ENCODE measurements at places on chromosomes 3 and 15.

DNA sequence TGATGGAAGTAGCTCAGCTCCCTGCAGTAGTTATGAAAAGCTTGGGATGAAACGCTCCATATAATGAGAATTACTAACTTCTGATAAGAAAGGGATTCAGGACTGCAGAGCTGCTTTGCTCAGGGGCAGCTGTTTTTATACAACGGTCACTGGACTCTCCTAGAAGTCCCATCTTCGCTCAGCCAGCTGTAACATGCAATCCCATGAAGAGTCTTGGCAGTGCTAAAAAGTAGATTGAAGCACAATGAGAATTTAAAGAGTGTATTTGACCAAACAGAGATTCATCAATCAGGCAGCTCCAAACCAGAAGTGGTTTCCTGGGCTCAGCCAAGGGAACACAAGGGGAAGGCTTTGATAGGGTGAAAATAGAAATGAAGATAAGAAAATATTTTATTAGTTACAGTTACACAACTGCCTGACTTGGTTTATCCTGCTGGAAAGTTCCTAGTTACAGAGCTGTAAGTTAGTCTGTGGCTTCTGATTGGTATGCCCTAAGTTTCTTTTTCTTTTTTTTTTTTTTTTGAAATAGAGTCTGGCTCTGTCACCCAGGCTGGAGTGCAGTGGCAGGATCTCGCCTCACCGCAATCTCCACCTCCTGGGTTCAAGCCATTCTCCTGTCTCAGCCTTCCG is 24.1 kb downstream of the SIDT1 start:
- DNase-seq: no peak

GRCh38 chr15:41031232-41032078 is 78.2 kb downstream of the CHAC1 start:
- DNase-seq: no peak

- no peak for DNase-seq
Measured at GRCh38 chr15:68812597-68813431, 7.9 kb downstream of the ANP32A start.

DNA sequence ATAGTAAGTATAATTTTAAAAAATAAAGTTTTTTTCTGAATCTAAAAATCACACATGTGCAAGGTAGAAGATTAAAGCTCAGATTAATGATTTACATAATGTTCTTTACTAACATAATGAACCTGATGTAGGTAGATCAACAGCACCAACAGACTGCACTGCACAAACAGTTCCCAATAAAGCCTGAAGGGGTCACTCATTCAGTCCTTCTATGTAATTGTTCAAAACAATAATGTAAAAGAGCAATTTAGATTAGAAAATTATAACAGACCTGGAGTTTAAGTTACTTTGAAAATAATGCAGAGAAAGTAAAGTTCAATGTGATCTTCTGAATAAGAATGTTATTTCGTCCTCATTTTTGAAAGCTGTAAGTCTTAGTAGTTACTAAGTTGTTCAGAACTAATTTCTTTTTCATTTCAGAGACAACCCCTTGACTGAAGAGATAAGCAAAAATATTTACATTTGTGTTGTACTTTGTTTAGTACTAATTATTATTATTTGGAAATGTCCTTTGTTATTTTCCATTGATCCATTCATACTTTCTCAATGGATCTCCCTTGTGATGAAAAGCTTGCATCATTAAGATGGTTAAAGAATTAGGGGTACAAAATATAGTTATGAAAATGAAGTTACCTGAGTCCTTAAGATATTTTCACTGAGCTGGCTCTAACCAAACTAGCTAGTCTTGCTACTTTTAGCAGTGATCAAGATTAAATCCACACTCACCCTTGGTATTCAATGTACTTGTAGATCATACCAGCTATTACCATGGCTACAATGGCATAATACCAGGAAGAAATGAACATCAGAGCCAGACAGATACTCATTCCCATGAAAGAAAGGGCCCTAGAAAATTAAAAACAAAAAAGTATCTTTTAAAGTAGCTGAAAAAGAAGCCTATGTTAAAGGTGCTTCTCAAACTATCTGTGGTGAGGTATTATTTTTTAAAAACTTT is 16.8 kb downstream of the EMC4 start:
- DNase-seq: peak; percentile 31

DNA sequence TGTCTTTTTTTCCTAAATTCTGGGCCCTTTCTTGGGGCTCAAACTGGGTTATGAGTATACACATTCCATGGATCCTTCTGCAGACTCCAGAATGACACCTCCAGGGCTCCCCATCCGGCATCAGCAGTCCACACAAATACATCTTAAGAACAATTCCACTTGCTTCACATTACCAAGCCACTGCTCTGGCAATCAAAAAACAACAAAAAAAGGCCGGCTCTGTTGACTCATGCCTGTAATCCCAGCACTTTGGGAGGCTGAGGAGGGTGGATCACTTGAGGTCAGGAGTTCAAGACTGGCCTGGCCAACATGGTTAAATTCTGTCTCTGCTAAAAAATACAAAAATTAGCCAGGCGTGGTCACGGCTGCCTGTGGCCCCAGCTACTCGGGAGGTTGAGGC is 49.9 kb upstream of the LPP start:
- DNase-seq: no peak

- DNase-seq: no peak
Measured at GRCh38 chr15:58046467-58046866, 19.0 kb downstream of the ALDH1A2 start.

DNA sequence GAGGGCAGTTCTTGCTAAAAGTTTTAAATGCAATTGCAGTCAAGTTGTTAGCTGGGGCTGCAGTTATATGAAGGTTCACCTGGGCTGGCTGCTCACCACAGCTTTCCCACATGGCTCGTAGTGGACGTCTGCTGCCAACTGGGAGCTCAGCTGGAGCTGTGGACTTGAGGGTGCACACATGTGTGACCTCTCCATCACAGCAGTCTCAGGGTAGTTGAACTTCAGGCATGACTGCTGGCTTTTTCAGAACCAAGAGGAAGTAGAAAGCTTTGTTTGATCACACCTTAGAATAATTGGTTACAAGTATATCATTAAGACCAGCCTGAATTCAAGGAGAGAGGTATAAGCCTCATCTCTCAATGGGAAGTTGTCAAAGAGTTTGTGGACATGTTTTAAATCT is 74.1 kb downstream of the CHL1 start:
- DNase-seq: no peak

GRCh38 chr3:71090207-71090606 is 493.3 kb downstream of the FOXP1 start:
- DNase-seq: no peak

DNA sequence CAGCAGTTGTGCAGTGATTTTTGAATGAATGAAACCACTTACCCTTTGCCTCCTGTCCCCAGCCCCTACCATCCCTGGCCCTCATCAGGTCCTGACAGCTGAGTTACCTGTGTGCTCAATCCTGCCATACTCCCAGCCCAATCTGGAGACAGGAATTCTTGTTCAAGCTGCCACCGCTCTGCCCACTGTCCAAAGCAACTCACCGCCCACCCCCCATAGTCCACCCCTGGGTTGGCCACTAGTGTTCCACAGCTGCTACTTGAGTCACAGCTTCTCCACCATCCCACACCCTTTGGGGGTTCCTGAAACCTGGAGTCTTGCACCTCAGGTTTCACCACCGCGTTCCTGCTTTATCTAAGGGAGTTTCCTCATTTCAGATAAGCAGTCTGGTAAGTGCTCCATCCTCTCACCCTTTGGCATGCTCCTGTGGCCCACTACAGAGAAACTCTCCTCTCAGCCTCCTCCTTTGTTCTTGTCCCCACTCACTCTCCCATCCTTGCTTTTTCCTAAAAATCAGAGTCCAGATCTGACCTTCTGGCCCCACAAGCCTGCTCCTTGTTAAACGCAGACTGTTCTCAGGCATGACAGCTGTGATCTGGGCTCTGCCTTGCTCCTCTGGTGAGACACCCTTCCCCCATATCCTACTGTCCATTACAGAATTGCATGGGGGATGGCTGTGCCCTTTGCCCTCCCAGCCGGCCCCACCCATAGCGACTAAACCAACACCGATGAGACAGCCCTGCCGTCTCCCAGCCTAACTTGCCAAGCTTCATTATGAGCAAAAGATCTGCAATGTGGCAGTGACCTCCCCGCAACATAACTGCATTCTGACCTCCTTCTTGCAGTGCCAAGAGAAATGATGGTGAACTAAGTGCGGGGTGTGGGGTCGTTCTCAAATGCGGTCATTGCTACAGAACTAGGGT is 50.0 kb downstream of the CYP19A1 start:
- DNase-seq: no peak

- no peak for DNase-seq
Measured at GRCh38 chr3:45628746-45629145, 34.2 kb downstream of the LIMD1 start.

DNA sequence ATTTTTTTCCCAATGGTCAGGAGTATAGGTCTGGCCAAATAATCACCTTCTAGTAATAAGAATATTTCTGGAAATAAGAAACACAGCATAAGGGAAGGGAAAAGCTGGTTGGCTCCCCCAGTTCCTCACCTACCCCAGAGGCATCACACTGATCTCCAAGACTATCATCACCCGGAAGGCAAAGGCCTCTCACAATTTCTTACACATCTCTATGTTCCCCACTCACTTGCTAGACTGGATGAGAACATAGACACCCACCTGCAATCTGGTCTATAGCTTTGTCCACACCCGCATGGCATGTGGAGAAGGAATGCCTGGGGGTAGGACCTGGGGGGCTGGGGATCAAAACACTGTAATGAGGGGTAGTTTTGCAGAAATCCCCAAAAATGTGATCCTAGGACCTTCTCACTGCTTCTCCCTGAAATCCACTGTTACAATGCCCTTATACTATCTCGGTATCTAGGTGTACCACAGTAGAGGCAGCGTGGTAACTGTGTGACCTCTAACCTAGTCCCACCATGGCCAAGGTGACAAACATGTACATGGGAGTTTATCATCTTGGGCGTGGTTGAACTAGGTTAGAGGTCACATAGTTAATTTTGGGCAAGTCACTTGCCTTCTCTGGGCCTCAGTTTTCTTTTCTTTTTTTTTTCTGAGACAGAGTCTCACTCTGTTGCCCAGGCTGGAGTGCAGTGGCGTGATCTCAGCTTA is 29.5 kb upstream of the NRROS start:
- no peak for DNase-seq

- DNase-seq: no peak
Measured at GRCh38 chr3:156620260-156620659, 54.1 kb upstream of the TIPARP start.

GRCh38 chr15:69559440-69560190 is 107.0 kb downstream of the RPLP1 start:
- DNase-seq: no peak

DNA sequence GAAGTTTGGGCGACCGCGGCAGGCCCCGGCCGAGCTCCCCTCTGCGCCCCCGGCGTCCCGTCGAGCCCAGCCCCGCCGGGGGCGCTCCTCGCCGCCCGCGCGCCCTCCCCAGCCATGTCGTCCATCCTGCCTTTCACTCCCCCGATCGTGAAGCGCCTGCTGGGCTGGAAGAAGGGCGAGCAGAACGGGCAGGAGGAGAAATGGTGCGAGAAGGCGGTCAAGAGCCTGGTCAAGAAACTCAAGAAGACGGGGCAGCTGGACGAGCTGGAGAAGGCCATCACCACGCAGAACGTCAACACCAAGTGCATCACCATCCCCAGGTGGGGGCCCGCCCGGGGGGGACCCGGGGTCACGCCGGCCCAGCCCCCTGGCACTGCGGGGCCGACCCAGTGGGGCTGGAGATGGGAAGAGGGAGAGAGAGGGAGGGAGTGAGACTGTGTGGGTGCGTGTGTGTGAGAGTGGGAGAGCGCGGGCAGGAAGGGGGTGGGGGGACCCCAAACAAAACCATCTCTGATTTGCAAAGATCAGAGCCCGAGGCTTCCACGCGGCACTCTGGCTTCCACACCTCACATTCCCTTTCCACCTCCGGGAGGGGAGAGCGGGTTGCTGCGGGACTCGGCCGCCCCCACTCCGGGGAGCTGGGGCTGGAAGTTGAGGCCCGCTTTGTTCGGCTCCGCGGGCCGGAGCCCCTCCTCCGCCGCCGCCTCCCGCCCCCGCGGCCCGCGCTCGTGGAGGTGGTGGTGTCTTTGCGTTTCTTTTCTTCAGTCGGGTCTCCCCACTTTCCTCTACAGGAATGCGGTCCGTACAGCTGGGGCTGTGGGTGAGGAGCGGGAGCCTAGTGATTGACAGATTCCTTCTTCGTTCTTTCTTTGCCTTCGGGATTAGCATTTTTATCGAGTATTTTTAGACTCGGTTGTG is 898 bp downstream of the SMAD3 start:
- no peak for DNase-seq

DNA sequence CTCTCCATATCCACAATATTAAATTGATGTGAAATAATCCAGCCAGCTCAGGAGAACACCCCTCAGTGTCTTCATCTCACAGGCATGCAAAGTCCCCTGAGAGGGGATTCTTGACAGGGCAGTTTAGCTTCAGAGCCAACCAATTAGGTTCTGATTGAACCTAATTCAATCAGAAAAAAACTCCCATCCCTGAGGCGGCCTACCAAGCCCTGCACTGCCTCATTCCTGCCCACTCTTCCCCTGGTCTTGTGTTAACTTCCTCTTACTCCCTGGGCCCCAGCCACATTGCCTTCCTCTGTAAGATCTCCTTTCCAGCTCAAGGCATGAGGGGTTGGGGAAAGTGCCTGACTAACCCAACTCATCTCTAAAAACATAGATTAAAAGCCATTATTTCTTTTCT is 46.1 kb downstream of the FRMD4B start:
- no peak for DNase-seq

- DNase-seq: no peak
Measured at GRCh38 chr15:68809517-68809916, 11.2 kb downstream of the ANP32A start.

GRCh38 chr15:74951006-74951405 is 5.6 kb downstream of the RPP25 start:
- DNase-seq: no peak

- DNase-seq: no peak
Measured at GRCh38 chr3:71162221-71162620, 421.3 kb downstream of the FOXP1 start.

DNA sequence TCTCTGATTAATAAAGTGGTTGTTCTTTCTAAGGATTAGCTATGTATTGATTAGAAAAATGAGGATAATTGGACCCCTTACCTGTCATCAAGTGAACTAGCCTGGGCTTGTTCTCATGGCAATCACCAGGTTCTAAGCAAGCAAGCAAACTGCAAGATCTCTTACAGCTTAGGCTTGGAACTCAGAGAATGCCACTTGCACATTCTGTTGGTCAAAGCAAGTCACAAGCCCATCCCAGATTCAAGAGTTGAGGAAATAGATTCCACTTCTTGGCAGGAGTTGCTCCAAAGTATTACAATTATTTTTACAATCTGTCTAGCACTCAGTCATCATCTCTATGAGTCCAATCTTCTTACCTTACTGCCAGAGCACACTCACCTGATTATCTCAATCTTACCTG is 180.3 kb downstream of the SYNPR start:
- DNase-seq: no peak

All from stimulated activated CD4-positive, alpha-beta T cell treated with anti-CD3 and anti-CD28 coated beads, Interleukin-12 subunit alpha, Interleukin-12 subunit beta, amount 100 ng/mL, for 48 hours (primary cell).